ENCODE measurements at places on chromosomes 11 and 22.

- no peak for DNase-seq
Observed at GRCh38 chr22:20491346-20491745, 4.2 kb downstream of the KLHL22 start.

DNA sequence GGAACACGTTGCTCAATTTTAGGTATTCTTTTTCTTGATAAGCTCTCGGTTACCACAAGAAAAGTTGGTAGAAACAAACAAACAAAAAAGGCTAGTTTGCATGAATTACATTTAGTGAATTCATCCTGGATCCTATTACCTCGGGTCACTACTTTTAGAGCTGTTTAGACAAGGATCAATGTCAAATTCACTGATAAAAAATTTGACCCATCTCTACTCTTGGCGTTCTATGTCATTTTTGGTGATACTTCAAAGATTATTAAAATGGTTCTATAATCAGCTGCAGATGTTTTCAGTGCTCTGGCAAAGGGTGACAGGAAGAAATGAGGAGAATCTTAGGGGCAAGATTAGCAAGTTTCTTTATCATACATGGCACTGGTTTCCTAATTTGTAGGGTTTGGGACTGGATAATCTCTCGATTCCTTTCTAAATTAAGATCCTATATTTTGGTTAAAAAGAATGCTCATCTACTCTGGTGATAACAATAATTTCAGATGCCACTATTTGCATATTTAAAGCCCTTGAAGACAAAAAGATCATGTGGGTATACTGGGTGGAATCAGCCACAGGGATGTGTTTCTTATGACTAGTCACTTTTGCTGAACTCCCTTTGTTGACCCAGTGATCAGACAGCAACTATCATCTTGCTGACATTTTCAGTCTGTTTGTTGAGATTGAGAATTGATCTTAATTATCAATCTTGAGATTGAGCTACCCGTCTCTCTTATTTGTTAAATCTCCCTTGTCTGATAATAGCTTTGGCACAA lies 442.9 kb downstream of the AASDHPPT start:
- no peak for DNase-seq

DNA sequence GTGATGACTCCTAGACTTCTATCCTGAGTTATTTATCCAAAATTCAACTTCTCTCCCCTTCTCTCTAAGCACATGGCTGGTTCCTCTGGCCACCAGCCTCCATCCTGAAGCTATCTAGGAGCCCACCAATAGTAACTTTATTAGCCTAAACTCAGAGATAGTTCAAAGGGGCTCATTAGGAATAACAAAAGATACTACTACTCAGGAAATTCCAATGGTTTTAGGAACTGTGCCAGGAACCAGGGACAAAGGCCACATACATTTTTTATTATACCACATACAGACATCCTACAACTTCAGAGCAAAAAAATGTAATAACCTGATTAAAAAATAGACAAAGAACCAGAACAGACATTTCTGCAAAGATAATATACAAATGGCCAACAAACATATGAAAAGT lies 27.9 kb downstream of the SLC25A17 start:
- DNase-seq: no peak

GRCh38 chr11:5234381-5234834 lies at the start of gene HBD:
TSS of gene HBD (minus strand) at chr11:5234483. CDS start at chr11:5234433, 50 bp downstream.
- no peak for DNase-seq

DNA sequence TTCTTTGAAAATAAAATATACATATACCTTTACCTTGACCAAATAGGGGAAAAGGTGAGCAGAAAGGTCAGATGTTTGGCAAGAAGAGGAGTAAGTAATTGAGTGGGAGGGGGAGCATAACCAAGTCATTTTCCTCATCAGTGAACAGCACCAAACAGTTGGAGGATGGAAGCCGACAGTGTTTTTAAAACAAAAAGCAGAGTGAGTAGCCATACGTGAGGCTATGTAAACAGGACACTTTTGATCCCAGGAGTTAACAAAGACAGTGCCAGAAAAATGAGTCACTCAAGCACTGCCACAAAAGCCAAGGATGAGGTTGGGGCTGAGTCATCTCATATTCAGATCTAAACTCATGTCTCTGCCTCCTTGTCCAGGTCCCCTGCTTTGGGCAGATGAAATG lies 734.7 kb downstream of the KCNA4 start:
- no peak for DNase-seq

GRCh38 chr11:61873588-61874376 lies 17.6 kb downstream of the FADS3 start:
- DNase-seq: no peak

DNA sequence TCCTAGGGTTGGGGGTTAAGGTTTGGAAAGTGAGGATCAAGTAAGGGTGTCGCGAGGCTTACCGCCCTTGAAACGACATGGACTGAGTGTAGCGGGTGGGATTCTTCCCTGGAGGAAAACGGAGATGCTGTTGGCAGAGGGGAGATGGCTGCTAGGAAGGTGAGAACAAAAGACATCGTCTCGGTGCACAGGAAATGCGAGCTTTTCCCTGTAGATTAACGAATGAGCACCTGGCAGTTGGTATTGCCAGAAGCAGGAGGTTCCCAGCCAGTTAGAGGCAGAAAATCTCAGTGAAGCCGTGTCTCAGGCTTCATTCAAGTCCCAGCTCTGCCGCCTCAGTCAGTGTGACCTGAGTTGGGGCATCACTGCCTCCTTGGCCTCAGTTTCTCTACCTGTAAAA lies 1.4 kb upstream of the LHFPL7 start:
- DNase-seq: no peak

DNA sequence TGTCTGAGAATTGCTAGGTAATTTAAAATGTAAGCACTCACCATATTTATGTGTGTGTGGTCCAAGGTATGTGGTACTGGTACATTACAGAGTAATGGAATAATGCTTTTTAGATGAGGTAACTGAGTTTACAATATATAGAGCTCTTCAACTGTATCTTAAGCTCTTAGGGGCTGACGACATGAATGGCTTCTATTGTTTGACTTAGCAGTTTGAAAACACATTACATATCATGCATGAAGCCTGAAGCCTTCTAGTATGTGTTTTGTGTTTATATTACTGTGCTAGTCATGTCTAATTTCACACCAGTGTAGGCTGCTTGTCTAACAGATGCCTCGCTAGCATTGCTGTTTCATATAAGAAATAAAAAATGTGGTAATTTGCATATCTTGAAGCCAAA lies 37.2 kb downstream of the GAS2 start:
- DNase-seq: no peak

GRCh38 chr22:33883961-33884808 lies 36.1 kb downstream of the LARGE1 start:
- no peak for DNase-seq

- no peak for DNase-seq
Observed at GRCh38 chr22:27443306-27443705, 358.2 kb downstream of the MN1 start.
